Ureter (tissue), 1 donor: ENCODE measurements at places on chromosomes 7 and 10. TPM values are rescaled to one million over a fixed set of nuclear protein-coding genes. Genes with fewer than 3 reads are reported as not detected.

- DNase-seq = no peak
Measured at GRCh38 chr7:135670179-135670578, 7.9 kb downstream of the STMP1 start.

- no peak for DNase-seq
Measured at GRCh38 chr10:74542077-74542476, 284.3 kb upstream of the KAT6B start.

GRCh38 chr10:21944727-21945386, 58.7 kb downstream of the DNAJC1 start:
- DNase-seq = no peak

The GOLGA7B gene
- total RNA-seq = 0.29 TPM

The ABCC2 gene
- 1.5 TPM for total RNA-seq

The CNTNAP2 gene
- total RNA-seq = 0.21 TPM

The C10orf105 gene
- 0.34 TPM for total RNA-seq

The HGF gene
- total RNA-seq = 20.9 TPM
